ENCODE measurements at places on chromosomes 3 and 15.
A peak's percentile ranks its signal among the peaks of the same experiment; 100 is the strongest.

DNA sequence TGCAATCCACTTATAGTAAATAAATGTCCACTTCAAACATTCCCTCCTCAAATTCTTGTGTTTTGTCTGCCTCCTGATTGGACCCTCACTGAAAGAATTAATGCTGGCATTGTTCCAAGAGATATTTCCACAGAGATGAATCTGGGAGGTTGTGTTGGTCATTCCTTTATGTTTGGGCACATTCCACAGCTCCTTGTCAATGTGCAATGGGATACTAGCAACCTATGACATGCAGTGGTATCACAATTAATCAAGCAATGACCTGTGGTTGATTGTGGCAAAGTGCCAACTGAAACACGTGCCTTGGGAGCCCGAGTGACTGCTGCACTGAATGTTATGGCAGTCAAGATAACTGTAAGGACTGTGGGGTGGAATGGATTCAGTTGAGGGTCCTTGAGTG is 55.0 kb upstream of the SNRPN start:
- no peak for DNase-seq

- DNase-seq: peak; percentile 49
Observed at GRCh38 chr3:73706771-73707170, 82.0 kb upstream of the PDZRN3 start.

- peak; percentile 13 for DNase-seq
Observed at GRCh38 chr3:66480666-66481065, 20.2 kb downstream of the LRIG1 start.

DNA sequence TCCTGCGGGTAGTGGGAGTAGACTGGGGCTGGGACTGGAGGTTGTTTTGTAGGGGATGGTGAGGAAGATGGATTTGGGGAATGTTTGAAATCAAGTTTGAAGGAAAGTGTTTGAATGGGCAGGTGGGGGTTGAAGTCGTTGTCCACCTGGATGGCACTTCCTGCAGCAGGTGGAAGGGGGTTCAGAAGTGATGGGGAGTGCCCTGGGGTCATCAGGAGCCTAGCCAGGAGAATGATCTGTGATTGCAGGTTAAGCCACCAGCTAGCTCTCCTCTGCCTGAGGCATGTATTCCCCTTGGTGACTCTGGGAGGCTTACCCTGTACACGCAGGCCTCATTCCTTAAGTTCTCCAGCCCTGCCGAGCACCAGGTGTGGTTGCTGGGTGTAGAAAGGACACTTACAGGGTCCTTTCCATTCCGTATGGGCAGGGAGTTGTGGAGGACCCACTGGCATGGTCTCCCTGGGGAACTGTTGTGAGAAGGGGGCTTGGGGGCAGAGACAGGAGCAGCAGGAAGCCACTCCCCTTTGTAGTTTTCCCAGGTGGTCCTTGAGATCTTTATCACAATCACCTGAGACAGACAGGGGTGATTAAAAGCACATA is 19.9 kb upstream of the EXOG start:
- no peak for DNase-seq

GRCh38 chr3:132006605-132007204 is 28.1 kb downstream of the CPNE4 start:
- DNase-seq: peak; percentile 75

DNA sequence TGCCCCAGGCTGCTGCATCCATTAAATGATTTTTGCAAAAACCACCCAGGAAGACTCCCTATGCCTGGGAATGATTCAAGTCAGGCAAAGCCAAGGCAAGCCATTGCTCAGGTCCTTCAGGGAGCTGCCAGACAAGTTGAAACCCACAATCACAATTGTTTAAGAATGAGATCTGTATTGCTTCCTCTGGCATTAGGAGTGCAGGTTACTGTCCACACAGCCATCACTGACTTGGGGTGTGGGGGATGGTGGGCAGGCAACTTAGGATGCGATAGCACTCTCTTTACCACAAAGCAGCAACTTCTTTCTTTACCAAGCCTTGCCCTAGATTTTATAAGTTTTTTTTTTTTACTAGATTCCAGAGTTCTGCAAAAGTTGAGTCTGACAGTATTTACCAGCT is 15.0 kb upstream of the IL20RB start:
- DNase-seq: no peak

- no peak for DNase-seq
Observed at GRCh38 chr15:43463507-43463906, 29.4 kb downstream of the TP53BP1 start.

DNA sequence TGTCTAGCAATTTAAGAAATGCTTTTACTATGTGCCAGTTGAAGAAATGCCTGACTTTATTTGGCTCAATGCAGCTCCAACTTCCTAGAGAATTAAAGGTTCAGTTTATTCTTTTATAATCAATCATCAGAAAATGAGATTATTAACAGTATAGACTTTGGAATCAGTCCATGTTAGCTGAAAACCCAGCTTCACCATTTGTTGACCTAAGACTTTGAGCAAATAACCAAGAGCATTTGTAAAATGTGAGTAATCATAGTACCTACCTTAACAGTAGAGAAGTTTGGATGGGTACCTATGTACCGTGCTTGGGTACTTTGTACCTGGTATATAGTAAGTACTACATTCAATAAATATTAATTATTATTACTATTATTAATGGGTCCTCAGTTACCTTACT is 105.9 kb downstream of the RARB start:
- no peak for DNase-seq

- DNase-seq: no peak
Observed at GRCh38 chr15:61115241-61115640, 113.9 kb downstream of the RORA start.

GRCh38 chr3:33936171-33936920 is 137.9 kb downstream of the PDCD6IP start:
- DNase-seq: no peak

GRCh38 chr3:105662306-105662705 is 206.5 kb downstream of the CBLB start:
- no peak for DNase-seq

DNA sequence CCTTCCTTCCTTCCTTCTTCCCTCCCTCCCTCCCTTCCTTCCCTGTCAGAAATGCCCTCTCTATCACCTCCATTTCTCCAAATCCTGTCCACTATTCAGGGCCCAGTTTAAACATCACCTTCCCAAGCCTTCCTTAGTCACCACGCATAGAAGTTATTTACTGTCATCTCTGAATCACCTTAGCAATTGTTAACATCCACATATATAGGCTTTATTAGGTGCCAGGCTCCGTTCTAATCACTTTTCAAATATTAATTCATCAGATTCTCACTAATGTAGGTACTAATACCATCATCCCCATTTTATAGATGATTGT is 1.1 kb upstream of the MAGEF1 start:
- DNase-seq: no peak

- no peak for DNase-seq
Observed at GRCh38 chr3:29870136-29870535, 589.3 kb downstream of the RBMS3 start.

DNA sequence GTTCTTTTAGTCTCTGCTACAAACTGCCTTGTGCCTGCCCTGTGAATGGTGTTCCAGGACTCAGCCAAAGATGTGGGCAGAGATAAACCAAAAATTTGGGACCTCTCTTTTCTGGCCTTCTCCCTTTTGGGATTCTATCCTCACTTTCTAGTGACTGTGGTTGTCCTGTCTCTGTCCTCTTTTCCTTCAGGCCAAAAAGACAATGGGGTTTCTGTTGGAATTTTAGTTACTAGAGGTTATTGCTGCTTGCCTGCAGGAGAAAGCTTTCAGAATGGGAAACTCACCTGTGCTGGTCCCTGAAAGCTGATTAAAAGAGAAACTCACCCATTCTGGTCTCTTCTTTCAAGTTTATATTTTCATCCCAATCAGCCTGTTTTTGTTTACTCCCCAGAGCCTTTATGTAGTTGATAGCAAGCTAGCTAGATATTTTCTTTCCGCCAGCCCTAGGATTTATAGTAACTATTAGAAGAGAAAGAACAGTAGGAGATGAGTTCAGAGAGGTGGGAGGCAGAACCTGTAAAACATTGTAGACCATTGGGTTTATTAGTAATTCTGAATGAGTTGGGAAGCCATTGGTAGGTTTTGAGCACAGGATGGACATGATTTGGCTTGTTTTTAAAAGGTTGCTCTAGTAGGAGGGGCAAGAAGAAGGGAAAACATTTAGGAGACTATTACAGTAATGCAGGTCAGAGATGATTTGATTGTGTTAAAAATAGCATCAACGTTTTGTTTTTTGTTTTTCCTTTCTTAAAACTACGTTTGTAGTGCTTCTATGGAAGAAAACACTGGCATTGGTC is 138.9 kb downstream of the TCF12 start:
- DNase-seq: no peak

GRCh38 chr3:42271786-42272185 is 5.8 kb upstream of the CCK start:
- DNase-seq: no peak

DNA sequence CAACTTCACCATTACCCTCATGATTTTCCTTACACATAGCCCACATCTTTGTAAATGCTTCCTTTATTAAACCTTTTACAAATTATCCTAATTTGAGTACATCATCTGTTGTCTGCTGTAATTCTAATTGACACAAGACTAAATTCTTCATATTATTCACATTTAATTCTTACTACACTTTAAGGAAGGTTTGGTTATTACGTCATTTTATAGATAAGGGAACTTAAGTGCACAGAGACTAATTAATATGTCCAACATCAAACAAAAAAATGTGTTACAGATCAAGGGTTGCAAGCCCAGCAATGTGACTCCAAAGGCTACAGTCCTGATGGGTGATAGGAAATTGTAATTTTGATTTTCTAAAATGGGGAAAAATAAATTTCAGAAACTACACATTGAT is 289.1 kb upstream of the ZNF385D start:
- no peak for DNase-seq

GRCh38 chr15:39784125-39784524 is 1.5 kb upstream of the FSIP1 start:
- no peak for DNase-seq

- no peak for DNase-seq
Observed at GRCh38 chr3:9420850-9421549, 23.6 kb downstream of the SETD5 start.

DNA sequence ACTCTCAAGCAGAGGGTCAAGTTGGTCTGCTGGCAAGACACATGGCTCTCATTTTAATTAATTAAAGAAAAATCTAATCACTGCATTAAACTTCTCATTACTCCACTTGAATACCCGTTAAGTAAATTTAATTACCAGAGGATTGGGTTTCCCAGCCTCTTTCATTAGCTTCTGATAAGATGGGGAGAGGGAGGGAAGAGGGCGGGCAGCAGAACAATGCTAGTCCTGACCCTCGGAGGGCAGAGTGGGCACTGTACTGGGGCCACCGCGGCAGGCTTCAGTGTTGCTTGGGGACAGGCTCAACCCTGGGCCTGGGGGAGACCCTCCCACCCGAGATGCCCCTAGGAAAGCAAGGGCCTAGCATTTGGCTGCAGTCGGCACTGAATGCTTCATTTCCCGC is 55.6 kb upstream of the LINGO1 start:
- DNase-seq: peak; percentile 61

DNA sequence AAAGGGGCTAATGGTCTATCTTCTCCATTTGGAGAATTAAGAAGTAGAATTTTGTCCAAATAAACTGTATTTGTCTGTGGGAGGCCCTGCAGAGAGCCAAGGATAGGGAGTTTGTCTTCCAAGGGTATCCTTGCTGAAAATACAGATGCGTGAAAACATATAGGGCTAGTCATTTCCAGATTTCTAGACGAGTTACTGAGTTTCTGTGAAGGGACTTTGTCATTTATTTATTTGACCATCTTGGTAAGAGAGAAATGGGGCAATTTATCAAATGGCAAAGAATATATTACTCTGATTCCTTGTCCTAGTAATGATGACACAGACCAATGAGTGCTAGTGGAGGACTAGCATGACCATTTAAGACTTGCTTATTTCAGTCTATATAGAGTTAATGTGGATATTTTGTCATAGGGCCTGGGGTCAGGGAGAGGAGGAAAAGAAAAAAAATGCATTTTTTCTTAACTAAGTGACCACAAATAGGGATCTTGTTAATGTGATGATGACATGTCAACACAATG is 376.6 kb upstream of the ONECUT1 start:
- no peak for DNase-seq

GRCh38 chr3:15284121-15284889 is 48.1 kb downstream of the SH3BP5 start:
- DNase-seq: peak; percentile 71

- peak; percentile 40 for DNase-seq
Observed at GRCh38 chr3:155202626-155203025, 90.9 kb downstream of the STRIT1 start.

DNA sequence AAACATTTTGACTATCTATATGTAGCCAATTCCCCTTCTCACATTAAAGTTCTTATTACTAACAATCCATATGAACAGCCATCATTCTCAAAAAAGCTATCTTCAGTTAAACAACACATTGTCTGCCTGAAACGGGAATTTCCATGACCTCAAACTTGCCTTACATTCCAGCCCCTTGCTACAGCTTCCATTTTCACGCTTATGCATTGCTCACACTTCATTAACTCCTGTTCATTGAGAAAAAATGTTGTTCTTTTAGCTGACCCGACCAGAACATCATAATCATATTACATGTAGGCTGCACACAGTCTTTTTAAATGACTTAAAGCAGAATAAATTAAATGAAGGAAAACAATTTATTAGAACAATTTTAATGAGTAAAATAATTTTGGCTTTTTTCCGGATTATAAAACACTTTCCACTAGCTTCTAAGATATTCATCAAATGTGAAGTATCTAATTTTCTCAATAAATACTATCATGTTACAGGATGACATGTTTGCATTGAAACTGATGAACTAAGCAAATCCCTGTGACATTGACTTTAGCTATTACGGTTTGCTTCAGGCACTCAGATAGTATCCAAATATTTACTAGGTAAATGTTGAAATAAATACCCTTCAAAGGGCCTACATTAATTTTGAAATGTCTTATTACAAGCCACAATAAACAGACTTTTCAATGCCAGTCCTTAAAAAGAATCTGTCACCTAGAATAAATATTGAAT is 49.9 kb downstream of the P3H2 start:
- no peak for DNase-seq

DNA sequence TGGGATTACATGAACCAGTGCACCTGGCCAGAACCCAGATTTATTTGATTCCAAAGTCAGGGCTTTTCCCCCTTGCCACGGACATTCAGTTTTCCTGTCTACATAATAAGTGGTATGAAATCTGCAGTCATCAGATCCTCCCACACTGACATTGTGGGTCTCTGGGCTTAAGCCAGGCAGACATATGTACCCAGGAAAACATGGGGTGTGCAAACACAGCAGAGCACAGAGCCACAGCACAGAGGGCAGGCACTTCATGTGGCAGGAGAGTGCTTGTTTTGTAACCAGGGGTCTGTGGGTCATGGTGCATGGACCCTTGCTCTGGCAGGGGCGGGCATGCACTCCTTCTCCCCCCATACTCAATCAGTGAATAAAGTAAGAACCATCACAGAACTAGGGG is 6.1 kb upstream of the ABTB1 start:
- DNase-seq: no peak

DNA sequence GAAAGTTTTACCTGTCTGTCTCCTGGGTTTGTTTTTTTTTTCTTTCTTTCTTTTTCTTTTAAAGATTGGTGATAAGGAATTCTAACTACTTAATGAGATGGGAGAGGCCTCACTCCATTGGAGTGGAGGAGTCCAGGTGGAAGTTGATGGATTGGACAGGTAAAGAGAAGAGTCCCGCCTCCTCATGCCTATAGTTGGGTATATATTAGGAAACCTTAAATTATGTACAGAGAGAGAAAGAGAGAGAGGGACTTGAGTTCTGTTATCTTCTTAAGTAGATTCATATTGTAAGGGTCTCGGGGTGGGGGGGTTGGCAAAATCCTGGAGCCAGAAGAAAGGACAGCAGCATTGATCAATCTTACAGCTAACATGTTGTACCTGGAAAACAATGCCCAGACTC is 158.2 kb downstream of the TP63 start:
- no peak for DNase-seq
